GM23338 (cell line): ENCODE measurements at places on chromosomes 6 and 20.
A peak's percentile ranks its signal among the peaks of the same experiment; 100 is the strongest.

DNA sequence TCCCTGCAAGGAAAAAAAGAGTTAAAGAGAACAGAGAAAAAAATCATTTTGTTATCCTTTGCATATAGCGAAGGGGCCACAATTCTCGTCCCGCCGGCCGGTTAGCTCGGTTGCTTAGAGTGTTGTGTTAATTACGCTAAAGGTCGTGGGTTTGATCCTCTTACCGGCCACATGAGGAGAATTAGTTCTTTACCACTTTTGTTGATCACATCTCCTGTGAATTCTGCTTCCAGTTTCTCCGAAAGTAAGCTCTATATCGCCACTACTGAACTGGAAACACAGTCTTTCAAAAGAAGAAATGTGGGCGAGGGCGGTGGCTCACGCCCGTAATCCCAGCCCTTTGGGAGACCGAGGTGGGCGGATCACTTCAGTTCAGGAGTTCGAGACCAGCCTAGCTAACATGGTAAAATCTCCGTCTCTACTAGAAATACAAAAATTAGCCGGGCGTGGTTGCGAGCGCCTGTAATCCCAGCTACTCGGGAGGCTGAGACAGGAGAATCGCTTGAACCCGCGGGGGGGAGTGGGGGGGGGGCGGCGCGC lies 13.4 kb downstream of the PRSS16 start:
- DNase-seq = peak; percentile 56

DNA sequence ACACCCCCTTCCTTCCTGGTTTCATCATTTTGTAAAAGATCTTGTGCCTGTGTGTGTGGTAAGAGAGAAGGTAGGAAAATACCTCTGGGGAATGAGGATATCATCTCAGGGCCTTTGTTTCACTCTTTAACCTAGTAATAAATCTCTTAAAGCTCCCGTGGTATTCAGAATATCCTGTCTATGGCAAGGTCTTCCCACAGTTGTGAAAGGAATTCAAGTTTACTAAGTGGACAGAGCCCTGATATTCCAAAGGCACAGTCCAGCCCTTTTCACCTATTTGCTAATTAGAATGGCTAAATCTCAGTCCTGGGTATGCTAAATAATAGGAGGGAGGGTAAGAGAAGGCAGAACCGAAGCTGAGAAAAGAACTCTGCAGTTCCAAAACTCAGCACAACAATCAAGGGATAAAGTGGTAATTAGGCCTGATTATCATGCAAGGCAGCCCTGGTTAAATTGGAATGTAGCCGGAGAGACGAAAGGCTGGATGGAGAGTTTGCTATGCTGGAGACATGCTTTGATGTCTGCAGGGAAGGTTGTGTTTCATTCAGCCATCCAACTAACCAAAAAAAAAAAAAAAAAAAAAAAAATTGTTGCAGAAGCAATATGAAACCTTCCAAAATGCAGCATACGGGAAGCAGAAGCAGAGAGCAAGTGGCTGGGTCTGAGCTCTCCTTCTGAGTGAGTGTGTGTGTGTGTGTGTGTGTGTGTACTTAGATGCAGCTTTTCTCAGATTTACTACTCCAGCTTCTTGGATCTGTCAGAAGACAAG lies 28.5 kb upstream of the PIM1 start:
- DNase-seq = peak; percentile 97

DNA sequence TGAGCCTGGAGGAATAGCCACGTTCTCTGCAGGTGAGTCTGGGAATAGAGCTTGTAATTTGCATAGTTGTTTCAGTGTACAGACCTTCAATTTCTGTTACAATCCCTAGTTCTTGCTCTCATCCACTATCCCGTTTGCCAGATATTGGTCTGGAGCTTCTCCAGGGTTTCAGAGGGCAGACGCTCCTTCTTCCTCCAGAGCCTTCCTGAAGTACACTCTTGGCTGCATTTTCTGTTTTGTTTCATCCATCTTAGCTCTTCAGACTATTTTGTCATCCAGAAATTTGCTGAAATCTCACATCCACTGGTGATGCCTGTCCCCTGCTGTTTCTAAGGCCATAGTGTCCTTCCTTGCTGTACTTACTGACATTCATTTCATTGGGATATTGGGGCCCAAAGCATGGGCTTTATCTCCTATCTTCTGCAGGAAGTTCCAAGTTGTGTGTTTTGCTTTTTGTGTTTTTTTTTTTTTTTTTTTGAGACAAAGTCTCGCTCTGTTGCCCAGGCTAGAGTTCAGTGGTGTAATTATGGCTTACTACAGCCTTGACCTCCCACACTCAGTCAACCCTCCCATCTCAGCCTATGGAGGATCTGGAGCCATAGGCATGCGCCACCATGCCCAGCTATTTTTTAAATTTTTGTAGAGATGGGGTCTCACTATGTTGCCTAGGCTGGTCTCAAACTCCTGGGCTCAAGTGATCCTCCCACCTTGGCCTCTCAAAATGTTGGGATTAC lies 18.7 kb downstream of the CDS2 start:
- DNase-seq = no peak

GRCh38 chr20:25624500-25624939 lies 706 bp upstream of the NANP start:
- no peak for DNase-seq

DNA sequence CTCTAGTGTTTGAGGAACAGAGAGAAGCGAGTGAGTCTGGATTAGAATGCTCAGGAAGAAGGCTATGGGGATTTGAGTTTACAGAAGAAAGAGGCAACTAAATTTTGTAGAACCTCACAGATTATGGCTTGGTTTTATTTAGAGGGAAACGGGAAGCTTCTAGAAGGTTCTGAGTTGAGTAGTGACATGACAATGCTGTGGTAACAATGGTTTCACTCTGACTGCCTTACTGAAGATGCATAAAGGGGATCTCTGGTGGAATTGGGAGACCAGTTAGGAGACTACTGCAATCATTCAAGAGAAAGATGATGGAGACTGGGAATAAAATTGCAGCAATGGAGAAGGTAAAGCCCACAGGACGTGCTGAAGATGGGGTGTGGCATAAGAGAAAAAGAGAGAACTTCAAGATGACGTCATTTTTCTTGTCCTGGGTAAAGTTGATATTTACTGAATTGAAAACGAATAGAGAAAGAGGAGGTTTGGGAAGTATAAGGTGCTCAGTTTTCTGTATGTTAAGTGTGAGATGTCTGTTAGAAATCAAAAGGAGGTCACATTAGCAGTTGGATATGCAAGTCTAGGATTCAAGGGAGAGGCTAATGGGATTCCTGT lies 710.1 kb upstream of the NRSN1 start:
- DNase-seq = no peak

DNA sequence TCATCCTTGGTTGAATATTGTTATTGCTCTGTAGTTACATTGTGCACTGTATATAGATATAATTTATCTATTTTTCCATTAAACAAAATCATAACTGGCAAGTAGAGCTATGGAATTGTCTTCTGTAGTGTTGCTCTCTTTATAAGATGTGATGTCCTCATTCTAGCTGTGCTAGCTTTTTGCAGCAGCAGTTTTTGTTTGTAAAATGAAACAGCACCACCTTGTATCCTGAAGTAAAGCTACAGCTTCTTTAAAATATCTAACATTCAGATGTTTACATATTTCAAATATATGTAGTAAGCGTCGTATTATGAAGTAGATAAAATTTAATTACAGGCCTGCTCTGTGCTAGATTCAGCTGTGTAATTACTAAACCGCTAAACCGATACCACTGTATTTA lies 328.8 kb upstream of the MANEA start:
- DNase-seq = peak; percentile 20

- DNase-seq = no peak
These were observed 230.9 kb upstream of the CITED2 start for GRCh38 chr6:139605350-139605749.

DNA sequence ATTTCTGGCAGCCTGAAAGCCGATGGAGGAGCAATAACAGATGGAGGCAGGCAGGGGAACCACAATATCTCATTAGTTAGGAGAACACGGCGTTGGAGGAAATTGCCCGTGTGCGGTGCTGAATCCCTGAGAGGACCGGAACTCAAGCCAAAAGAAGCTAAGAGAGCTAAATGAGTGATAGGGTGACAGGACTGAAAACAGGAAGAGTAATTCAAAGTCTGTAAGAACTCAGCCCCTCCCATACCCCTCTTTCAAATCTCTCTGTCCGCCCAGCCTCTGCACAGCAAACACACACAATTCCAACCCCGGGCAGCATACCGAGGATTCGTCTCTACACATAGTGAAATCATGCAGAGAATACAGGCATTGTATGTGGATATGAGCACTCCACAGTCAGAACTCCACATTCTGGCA lies 2.6 kb upstream of the IPCEF1 start:
- DNase-seq = no peak

- peak; percentile 80 for DNase-seq
These were observed 11.5 kb downstream of the GNL1 start for GRCh38 chr6:30544666-30545272.
